NK-92 treated with Interleukin-12 subunit alpha and Interleukin-12 subunit beta, amount 100 ng/mL, for 24 hours (cell line): ENCODE measurements at places on chromosomes 16 and 17.

DNA sequence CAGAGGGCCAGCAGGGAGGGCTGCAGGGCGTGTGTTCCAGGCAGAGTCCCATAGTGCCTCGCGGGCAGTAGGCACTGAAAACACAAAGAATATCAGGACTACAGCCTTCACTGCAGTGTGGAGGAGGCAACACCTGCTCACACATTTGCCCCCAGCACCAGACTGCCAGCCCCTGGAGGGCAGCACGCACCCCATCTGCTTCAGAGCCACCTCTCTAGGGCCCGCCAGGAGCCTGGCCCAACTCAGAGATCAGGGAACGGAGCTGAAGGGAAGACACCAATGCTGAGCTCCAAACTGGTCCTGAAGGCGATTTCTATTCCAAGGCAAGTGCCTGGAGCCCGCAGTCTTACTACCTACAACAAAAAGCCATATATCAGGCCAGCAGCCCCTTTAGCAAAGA lies 130.3 kb downstream of the ZNF423 start:
- DNase-seq = no peak

GRCh38 chr16:71883849-71884638 lies at the start of gene ZNF821:
Gene ZNF821 (minus strand): TSS chr16:71884182. CDS start chr16:71879946, 4,236 bp downstream.
- DNase-seq = peak; percentile 65

DNA sequence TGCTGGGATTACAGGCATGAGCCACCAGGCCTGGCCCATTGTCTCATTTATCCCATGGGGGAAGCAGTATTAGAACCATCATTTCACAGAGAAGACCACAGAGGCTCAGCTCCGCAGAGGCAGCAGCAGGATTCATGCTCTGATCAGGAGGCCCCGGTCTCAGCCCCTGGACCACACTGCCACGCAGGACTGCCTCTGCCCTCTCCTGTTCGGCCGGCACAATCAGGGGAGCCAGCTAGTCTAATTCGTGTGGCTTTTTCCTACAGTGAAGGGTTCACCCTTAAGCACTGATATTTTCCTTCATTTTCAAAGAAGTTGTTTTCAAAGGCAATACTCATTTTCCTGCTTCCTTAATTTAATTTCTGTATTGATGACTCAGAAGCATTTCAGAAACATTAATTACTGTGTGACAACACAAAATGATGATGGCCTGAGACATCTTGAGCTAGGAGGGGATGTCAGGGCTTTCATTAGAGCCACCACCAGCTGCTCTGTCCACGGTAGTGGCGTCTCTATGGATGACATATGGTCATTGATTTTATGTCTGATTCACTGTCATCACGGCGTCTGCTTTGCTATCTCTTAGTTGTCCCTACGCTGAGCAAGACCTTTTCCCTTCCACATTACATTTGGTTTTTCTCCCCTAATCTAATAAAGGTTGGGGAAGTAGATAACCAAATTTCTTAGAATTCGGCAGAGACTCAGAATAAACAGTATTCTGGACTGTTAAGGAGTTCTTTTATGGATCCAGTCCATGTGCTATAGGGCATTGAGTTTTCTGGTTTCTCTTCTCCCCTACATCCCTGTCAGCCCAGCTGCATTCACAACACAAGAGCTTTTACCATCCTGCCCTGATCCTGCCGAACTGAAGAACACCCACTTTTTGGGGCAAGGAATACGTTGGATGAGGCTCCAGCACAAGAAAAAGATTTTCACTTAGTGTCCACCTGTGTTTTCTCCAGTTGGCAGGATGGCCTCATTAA lies 314.0 kb downstream of the SLC39A11 start:
- no peak for DNase-seq

GRCh38 chr16:72424757-72425156 lies 252.8 kb upstream of the PMFBP1 start:
- DNase-seq = no peak

- no peak for DNase-seq
Measured at GRCh38 chr16:70737377-70738082, 51.7 kb upstream of the MTSS2 start.

GRCh38 chr17:75784473-75785015 lies at the start of gene UNK:
Gene UNK (plus strand): TSS chr17:75784806. CDS start chr17:75784881, 75 bp downstream.
- DNase-seq = peak; percentile 96

- peak; percentile 12 for DNase-seq
Measured at GRCh38 chr16:82456683-82457082, 170.1 kb upstream of the CDH13 start.

DNA sequence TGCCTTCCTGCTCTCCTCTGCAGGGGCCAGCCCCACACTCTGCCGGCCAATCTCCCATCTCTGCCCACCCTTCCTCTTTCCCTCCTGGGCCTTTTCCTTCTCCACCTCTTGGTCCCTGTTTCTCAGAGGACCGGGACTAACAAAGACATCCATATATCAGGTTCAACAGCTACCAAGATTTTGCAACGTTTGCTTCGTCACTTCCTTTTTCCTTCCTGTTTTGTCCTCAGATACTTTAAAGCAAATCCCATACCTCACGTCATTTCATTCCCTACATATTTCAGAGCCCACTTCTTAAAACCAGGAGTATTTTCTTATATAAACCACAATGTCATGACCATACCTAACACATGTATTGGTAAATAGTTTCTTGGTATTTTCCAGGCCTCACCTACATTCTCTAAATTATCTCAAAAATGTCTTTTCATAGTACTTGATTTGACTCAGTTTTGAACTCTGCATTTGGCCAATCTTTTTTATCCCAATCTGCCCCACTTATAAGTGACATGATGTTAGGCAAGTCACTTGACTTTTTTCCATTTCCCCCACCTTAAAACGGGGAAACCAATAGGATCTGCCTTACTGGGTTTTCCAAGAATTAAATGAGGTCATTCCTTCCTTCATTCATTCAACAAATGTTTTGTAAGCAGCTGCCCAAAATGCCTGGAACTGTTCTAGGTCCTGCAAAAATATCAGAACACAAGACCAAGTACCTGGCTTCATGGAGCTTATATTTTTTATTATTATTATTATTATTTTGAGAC lies 7.2 kb upstream of the USP10 start:
- no peak for DNase-seq

GRCh38 chr16:87418644-87419043 lies 26.5 kb downstream of the MAP1LC3B start:
- no peak for DNase-seq

- no peak for DNase-seq
Measured at GRCh38 chr17:29257756-29258155, 11.1 kb downstream of the CRYBA1 start.

DNA sequence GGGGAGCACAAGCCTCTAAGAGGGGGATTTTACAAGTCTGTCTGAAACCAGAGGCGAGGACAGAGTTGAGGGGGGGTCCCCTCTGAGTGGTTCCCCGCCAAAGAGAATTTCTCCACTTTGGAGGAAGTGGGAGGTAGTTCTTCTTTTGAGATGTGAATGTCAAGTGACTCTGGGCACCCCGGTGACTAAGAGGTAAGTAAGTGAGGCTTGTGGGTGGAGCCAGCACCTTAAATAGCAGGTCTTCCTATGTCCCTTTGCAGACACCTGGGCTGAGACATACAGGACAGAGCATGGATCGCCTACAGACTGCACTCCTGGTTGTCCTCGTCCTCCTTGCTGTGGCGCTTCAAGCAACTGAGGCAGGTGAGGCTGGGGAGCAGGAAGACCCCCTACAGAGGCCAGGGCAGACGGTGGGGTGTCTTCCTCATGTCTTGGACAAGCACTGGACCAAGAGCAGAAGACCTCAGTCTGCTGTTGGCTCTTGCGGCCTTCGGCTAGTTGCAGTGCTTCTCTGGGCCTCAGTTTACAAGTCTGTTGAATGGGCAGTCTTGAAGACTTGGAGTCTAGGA lies at the start of gene CCL22:
Gene CCL22, plus strand, starts transcription at position 257 of the 569 bp plus-strand sequence. Its CDS starts 34 bp downstream, at position 291.
- DNase-seq = no peak

- peak; percentile 11 for DNase-seq
Measured at GRCh38 chr17:64103391-64104364, 26.3 kb downstream of the ERN1 start.

DNA sequence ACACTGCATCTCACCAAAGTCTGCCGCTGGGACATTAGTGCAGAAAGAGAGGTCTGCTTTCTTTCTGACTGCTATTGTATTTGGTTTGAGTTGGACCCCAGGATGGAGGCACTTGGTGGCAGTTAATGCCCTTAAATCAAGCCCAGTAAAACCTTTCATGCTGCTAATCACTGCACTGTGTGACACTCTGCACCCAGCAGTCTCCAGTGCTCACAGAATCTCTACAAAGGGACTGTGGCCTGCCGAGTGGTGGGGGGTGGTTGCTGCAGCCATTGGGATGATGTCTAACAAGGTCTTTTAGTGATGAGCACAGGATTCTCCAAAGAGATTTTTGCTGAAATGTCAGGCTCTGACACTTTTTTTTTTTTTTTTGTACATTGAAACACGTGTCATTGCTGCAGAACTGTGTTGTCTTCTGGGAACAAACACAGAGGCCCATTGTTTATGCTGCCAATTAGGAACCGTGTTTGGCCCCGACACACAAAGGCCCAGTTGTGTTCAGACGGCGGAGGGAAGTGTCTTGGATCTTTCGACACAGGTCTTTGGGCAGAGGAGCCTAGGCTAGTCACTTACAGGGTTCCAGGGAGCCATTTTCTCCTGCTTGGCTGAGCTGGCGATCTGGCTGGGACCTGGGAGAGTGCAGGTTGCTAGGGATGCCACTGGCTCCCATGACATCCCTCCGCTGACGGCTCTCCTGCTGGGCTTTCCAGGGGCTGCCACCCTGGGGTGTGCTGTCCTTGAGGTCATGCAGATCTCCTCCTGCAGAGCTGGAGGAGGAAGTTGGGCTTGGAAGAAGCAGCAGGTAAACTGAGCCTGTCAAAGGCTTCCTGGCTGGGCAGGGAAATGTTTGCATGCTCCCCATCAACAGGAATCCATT lies 16.2 kb upstream of the TNRC6C start:
- DNase-seq = no peak

DNA sequence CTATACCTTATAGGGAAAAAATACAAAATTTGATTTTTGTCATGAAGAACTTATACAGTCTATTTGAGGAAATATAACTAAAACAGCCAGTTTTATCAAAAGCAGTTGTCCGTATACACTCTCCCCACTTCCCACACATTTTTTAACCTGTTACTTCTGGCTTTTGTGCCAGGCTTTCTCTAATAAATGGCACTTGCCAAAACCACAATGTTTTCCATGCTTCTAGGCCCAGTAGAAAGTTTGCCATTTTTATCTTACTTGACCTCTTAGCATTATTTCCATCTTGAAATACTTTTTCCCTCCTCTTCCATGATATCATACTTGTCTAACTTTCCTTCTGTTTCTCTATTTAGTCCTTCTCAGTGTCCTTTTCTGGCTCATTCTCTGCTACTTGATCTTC lies 38.8 kb downstream of the EFCAB5 start:
- no peak for DNase-seq

GRCh38 chr17:9124554-9124935 lies 103.2 kb downstream of the NTN1 start:
- no peak for DNase-seq

GRCh38 chr16:35296962-35297653 lies 1837.7 kb downstream of the TP53TG3F start:
- no peak for DNase-seq

GRCh38 chr16:11379420-11379819 lies 34.2 kb downstream of the RMI2 start:
- no peak for DNase-seq

DNA sequence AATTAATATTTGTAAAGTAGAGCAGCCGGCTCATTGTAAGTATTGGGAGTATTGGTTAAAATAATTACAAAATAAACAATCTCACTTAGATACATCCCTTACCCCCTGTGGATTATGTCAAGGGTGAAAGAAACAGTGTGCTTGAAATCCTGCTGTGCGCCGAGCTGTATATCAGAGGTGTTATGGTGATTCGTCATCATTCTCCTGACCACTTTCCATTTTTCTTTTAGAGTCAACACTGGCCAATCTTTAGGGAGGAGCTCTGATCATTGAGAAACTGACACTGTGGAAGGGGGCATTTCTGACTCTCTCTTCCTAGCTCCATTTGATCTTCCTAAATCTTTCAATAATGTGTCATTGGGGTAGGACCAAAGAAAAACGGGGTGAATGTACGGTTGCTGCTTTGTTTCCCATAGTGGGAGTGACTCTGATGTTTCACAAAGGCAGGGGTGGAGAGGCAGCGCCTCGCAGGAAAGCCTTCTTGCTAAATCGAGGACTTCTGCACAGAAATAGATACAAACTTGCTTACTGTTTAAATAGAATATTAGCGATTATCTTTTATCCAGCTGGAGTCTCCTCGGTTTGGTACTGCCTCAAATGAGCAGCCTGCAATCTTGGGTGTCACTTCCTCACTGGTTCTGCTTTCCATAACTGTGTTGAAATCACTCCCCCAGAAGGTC lies 123.4 kb downstream of the PRKCB start:
- DNase-seq = no peak

DNA sequence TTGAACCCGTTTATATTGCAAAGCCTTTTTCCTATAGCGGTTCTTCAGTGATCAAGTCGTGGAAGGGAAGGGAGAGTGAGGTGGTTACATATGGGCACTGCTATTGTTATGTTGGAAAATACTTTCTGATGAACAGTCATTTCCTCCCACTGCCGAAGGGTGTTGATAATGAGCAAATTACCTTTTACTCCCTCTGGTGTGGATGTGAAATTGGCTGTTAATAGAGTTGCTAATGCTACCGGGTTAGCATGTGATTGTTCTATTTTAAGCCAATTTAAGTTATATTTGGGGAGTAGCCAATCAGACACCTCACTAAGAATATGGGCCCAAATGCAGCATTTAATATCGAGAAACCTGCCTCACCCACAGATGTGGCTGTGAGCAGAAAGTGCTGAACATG lies 15.6 kb upstream of the PMFBP1 start:
- no peak for DNase-seq

GRCh38 chr17:21199856-21200255 lies 14.1 kb downstream of the TMEM11 start:
- DNase-seq = no peak

GRCh38 chr16:78961464-78961863 lies 639.1 kb downstream of the MAF start:
- DNase-seq = no peak

GRCh38 chr17:37025847-37026530 lies 77.2 kb downstream of the AATF start:
- DNase-seq = no peak

DNA sequence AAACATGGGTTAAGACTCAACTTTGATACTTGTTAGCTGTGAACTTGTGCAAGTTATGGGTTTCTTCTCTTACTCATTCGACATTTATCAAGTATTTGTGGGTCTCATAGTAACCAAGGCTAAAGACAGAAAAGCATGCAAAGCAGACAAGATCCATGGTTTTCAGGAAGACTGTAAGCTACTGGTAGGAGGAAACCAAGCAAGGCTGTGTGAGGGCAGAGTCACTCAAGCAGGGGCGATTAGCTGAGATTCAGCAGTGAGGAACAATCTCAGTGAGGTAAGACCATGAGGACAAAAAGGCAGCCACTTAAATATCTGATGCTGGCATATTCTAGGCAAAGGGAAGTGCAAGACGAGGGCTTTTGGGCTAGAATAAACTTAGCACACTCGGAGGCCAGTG lies 29.5 kb downstream of the MBTD1 start:
- DNase-seq = no peak

GRCh38 chr16:22022151-22022550 lies 14.2 kb downstream of the MOSMO start:
- no peak for DNase-seq
